ENCODE measurements at places on chromosomes 7 and 10. TPM values are rescaled to one million over a fixed set of nuclear protein-coding genes. Genes with fewer than 3 reads are reported as not detected.

DNA sequence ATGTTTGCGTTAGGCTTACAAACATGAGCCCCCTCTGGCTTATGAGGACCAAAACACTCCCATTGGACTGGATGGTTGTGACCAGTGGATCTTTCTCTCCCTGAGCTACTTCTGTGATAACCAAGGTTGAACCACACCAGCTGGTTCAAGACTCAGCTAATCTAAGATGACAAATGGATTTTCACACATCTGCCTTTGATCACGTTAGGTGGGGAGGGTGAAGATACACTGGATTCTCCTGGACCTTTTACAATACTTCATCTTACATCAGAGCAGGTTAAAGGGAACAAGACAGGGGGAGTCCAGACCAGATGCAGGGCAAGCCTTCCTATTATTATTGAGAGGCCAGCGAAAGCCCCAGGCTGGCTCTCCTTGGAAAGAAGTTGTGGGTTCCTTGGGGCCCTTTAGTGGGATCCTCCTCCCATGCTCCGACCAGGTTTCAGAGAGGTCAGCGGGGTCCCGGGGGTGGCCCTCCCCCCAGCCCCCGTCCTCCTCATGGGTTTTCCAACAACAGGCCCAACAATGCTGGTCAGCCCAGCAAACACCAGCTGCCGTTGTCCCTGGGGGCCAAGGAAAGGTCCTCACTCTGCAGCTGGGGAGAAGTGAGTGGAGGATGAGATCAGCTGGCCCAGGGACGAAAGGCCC is 2.8 kb downstream of the GFRA1 start:
- ATAC-seq = no peak

- no peak for ATAC-seq
Observed at GRCh38 chr7:112233048-112233697, 26.7 kb downstream of the ZNF277 start.

GRCh38 chr10:72832701-72833100 is 60.8 kb upstream of the OIT3 start:
- no peak for ATAC-seq

DNA sequence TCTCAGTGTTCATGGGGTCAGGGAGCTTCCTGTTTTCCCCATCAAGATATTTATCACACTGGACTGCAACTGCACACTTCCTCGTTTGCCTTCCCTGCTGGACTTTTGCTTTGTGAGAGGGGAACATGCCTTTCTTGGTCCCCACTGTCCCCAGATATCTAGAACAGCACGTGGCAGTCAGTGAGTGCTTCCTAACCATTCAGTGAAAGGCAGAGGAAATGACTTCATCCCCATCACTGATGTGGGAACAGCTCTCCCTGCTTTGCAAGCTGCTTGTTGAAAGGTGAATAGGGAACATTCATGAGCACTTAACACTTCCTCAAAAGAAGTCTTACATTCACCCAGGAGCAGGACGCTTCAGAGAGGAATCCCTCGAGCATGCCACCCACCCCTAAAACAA is 135.4 kb downstream of the MYOF start:
- peak; percentile 78 for ATAC-seq

- no peak for ATAC-seq
Observed at GRCh38 chr7:101185258-101185839, 5.3 kb upstream of the NAT16 start.

- no peak for ATAC-seq
Observed at GRCh38 chr10:36612436-36612835, 513.0 kb upstream of the ANKRD30A start.

DNA sequence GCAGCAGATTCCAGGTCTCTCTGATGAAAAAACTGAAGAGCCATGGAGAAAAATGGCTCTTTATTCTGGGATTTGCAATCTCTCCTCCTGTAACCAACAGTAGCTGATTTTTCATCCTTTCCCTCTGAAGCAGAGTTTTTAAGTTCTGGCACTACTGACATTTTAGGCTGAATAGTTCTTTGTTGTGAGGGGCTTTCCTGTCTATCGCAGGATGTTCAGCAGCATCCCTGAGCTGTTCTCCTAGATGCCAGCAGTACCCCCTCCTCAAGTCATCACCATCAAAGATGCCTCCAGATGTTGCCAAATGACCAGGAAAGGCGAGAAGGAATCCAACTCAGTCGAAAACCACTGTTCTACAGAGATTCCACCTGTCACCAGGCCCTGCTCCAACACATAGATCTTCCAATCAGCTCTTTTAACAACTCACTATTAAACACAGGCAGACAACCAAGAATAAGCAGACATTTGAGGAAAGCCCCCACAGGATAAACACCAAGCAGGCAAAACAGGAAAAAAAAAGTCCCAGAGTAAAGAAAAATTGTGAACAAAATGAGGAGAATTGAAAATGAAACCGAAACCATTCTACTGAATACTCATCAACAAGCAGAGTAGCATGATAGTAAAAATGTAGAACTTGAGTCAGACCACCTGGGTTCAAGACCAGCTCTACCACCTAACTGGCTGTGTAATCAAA is 124.8 kb downstream of the MPP7 start:
- no peak for ATAC-seq

GRCh38 chr7:102044984-102045673 is 227.7 kb downstream of the CUX1 start:
- ATAC-seq = peak; percentile 97

- ATAC-seq = no peak
Observed at GRCh38 chr7:142940966-142941535, 1.8 kb downstream of the LLCFC1 start.

DNA sequence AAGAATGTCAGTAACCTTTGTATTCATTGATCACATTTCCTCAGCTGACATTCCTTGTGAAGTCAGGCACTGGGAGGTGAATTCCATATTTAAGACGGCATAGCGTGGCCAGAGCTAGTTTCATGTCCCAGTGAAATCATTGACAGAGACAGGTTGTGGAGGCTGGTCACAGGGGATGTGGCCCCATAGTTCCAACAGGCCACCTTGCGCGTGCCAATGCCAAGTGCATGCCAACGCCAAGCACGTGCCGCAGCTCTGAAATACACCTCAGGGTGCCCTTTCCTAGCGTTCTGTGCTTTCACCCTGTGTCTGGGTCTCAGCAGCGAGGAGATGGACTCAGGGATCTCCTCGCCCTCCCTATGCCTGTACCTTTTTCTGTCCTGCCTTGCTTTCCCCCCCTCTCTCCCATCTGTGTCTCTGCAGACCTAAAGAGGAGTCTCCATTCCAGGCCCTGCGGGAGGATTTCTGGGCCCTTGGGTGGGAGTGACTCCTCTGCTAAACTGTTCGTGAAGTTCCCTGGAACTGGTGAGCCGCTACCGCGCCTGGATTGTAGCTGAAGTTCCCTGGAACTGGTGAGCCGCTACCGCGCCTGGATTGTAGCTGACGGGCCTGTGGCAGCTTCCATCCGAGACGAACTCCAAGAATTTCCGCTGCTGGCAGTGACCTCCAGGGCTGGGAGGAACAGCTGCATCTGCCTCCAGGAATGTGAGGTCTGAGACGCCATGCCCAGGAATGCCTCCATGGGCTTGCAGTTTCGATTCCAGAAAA is 19.7 kb downstream of the AQP1 start:
- no peak for ATAC-seq

- ATAC-seq = no peak
Observed at GRCh38 chr7:44967571-44968446, 11.0 kb downstream of the MYO1G start.

- no peak for ATAC-seq
Observed at GRCh38 chr10:105189463-105189800, 548.3 kb downstream of the SORCS3 start.

DNA sequence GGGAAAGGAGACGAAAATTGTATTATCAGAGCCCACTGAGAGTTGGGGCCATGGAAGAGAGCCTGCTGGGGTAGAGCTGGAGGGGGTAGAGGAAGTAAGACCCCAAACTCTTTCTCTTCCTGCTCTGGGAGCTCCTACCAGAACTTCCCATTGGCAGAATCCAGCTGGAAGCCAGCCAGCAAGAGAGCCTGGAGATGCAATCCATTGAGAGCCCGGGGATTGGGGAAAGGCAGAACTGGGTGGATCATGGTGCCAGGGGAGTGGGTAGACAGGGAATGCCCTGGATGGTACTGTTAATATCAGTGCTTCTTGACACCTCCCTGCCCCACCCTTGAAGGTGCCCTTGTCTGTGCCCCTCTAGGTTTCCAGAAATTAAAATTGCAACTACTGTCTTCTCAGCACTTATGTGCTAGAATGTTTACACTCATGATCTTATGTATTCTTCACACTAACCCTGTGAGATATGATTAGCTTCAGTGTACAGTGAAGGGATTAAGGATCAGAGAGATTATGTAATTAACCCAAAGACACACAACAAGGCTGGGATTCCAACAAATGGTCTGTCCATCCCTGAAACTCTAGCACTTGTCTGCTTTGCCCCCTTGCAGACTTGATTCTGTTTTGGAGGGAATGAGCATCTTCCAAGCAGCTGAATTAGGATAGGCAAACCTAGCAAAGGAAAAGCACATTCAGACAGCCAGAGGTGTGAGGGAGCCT is 154.1 kb downstream of the C10orf105 start:
- ATAC-seq = no peak

Gene KEL
- 2.1 TPM for total RNA-seq

Gene CUEDC2
- 68.8 TPM for total RNA-seq

Data from motor neuron (in vitro differentiated cells).